PC-9 (cell line): ENCODE measurements at places on chromosomes 1 and 21.

DNA sequence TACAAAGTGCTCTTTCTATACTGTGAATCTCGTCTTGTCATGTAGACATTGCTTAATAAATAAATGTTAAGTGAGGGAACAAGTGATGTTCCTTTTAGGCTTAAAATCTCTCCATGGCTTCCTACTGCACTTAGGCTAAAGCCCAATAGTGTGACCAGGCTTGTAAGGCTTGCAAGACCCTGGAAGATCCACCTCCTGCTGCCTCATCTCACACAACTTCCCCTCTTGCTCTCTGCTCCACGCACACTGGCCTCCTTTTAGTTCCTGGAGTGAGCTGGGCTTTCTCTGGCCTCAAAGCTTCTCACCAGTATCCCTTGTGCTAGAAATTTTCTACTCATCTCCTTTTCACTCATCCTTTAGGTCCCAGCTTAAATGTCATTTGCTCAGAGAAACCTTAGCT lies 41.5 kb upstream of the DIPK1A start:
- no peak for DNase-seq

GRCh38 chr1:193083365-193084088 lies 21.7 kb downstream of the GLRX2 start:
- no peak for DNase-seq

DNA sequence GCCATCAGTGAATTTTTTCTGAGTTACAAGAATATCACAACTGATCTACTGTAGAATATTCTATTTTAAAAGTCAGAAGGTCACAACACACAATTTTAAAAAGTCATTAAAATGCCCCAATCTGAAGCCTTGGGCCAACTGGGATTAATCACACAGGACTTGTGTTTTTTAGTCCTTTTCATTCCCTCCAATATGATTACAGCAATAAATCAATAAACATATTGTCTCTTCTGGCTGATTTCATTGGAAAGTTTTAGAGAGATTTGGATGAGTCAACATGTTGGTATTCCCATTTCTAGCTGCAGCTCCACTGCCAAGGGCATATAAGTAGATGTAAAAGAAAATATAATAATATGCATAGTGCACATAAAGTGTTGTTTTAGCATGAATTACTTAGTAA lies 85.8 kb downstream of the NIBAN1 start:
- no peak for DNase-seq

- DNase-seq: no peak
These were observed 55.2 kb upstream of the PALMD start for GRCh38 chr1:99590578-99591209.

DNA sequence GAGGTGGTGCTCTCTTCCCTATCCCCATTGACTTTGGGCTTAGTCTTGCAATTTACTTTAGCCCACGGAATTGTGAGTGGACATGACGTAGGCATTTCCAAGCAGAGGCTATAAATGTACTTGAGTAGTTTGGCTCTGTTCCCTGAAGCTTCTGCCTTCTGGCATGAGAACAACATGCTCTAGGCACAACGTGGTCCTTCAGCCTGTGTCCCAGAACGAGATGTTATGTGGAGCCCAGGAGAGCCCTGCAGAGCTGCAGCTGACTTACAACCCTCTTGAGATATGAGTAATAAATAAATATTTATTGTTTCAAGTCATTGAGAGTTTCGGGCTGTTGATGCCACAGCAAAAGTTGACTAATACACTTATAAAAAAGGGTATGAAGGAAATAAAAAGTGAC lies 105.2 kb upstream of the HMGB4 start:
- DNase-seq: no peak

DNA sequence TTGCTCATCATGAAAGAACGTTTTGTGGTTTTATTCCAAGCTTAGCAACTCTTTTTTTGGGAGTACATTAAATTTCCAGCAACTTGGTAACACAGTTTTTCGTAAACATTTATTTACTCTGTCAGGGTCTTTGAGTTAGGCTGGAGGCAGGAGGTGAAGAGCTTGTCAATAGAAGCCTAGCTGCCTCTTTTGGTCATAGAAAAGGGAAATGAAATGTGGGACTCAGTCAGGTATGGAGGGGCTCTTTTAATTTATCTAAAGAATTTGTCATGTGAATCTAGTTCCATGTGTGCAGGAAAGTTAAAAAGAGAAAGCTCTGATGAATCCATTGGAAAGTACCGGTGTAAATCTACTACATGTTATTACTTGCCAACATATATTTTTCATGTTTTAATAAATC lies 45.9 kb upstream of the PRMT6 start:
- no peak for DNase-seq

- no peak for DNase-seq
These were observed 66.1 kb upstream of the TMPRSS2 start for GRCh38 chr21:41573902-41574690.

- peak; percentile 72 for DNase-seq
These were observed 6.5 kb downstream of the GALNT2 start for GRCh38 chr1:230073371-230074035.

GRCh38 chr1:204960306-204961125 lies 82.5 kb upstream of the CNTN2 start:
- DNase-seq: no peak

- DNase-seq: no peak
These were observed 14.0 kb upstream of the ALX3 start for GRCh38 chr1:110084227-110085078.

DNA sequence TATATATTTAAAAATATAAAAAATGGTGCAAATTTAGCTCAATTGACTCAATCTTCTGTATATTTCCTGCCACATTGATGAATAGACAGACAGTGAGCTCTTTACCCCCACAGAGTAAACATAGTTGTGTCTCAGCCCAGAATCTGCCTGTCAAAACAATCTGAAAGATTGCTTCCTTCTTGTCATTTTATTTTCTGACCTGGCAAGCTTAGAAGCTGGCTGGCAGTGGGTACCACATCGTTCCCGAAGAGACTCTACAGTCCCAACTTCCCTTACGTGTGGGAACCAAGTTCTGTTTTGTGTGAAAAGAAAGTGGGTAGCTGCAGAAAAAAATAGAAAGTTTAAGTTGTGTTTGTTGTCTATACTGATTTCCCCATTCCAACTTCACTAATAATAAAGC lies 629.3 kb upstream of the NEGR1 start:
- DNase-seq: no peak

DNA sequence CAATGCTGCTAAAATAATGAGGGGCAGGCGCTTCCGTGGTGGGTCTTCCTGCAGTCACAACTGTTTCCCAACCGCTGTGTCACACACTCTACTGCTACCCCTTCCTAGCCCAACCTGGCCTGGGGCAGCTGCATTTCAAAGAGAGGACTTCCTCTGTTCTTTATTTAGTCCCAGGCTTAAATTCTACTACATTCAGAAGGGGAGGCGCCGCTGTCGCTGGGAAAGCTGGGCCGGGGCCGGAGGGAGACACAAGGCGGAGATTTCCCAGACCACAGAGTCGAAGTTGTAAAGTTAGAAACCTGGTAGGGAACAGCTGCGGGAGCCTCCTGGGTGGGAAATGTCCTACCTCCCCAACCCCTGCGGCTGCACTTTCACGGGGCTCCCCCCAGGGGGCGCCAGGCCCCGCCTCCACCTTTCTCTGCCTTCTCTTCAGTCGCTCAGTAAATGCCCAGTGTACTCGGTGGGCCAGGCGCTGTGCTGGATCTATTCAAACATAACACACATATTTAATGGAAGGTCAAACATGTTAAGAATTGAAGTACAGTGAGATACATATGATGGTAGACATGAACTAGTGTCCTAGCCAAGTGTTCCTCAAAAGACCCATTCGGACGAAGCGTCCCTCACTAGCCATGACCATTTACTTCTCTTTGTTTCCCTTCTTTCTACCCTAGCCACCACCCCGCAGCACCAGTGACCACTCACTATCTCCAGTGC lies 23.1 kb downstream of the DYRK3 start:
- DNase-seq: no peak

DNA sequence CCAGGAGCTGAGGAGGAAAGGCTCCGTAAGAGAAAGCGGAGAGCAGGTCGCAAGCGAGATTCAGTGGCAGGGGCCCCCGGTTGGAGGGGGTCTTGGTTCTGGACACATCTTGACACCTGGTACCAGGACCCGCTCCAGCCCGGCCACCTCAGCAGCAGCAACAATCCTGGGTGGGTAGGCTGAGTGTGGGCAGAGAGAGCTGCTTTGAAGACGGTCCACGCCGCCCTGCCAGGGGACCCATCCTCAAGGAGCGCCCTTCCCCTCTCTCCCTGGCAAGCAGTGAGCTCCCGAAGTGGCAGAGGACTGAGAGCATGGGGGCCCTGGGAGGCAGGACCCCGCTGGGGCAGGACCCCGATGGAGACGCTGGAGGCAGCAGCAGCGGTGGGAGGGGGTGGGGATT lies 35.6 kb upstream of the LAPTM5 start:
- DNase-seq: no peak

DNA sequence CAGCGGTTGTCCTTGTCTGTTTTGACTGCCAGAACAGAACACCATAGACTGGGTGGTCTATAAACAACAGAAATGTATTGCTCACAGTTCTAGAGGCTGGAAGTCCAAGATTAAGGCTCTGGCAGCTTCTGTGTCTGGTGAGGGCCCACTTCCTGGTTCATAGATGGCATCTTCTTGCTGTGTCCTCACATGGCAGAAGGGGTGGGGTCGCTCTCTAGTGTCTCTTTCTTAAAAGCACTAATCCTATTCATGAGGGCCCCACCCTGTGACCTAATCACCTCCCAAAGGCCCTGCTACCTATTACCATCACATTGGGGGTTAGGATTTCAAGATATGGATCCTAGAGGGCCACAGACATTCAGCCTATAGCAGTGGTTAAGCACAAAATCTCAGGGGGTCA lies 304.4 kb downstream of the NFIA start:
- DNase-seq: no peak

GRCh38 chr21:25338415-25338814 lies 268.9 kb downstream of the MRPL39 start:
- no peak for DNase-seq

DNA sequence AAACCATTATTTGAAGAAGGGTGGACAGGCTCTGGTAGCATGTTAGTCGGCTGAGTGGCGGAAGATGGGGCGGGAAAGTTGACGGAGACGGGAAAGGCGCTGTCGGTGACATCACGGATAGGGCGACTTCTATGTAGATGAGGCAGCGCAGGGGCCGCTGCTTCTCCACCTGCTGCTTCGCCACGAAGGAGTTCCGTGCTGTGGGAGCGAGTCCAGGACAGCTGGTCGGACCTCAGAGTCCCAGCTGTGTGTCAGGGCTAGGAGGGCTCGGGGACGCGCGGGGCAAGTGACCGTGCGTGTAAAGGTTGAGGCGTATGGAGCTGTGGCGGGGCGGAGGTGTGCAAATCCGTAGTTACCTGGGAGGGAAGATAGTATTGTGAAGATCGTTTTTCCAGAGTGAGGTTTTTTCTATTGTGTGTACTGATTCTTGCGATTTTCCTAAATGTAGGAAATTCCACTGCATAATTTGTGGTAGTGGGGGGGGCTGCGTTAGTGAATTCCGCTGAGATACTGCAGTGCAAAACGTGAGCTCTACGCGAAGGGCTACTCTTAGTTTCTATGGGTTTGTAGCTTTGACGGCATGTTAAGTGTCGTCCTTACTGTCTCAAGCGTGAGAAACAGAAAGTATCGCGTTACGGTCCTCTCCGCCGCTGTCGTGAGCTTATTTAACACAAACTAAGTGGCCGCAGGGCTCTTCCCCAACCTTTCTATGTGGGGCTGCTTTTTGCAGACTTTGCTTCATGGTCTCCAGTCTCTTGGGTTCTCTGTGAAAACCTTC lies 111.2 kb upstream of the NBPF11 start:
- DNase-seq: peak; percentile 99
